Esophagus muscularis mucosa (tissue), 4 donors: ENCODE measurements at places on chromosomes 16 and 17.

DNA sequence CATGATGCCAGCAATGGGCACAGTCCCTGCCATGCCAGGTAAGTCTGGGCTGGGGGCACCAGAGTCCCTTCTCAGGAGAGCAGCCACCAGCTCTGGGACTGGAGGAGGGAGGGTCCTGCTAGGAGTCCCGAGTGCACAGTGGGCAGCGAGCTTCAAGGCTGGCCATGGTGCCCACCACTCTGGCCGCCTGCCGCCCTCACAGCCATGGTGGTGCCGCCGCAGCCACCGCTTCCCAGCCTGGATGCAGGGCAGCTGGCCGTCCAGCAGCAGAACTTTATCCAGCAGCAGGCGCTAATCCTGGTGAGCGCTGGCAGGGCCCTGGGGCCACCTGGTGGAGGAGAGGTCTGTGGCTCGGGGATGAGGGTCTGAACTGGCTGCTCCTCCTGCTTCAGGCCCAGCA lies 17.9 kb upstream of the SMIM5 start:
- DNase-seq, result no peak

- DNase-seq, result no peak
Observed at GRCh38 chr16:79004309-79004708, 596.2 kb downstream of the MAF start.

DNA sequence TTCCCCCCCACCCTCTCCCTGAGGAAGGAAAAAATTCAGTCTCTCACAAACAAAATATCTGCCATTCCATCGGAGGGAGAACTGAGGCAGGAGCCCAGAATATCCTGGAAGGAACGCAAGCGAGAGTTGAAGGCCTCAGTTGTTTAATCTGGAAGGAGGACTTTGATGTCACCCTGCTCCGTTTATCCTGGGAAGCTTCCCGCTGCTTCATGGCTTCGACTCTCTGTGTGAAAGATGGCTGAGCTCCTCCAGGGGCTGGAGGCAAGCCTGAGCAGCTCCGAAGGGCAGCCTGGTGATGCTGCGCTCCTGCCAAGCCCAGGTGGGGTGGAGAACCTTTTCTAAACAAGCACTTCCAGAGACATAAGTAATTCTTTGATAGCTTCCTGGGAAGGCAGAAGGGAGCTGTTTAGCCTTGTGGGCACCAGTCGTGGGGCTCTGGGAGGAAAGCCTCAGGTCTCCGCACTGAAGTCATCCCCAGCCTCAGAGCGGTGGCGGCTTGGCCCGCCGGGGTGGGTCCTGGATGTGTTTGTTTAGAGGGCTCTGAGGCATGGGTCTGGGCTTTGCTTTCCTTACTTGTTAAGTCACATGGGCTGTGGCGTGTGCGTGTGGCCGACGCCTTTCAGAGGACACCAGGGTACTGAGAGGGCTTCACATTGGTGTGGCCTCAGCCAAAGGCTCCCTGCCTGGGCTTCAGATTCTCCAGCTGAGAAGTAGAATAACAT lies 7.9 kb downstream of the NKD1 start:
- DNase-seq, result no peak

DNA sequence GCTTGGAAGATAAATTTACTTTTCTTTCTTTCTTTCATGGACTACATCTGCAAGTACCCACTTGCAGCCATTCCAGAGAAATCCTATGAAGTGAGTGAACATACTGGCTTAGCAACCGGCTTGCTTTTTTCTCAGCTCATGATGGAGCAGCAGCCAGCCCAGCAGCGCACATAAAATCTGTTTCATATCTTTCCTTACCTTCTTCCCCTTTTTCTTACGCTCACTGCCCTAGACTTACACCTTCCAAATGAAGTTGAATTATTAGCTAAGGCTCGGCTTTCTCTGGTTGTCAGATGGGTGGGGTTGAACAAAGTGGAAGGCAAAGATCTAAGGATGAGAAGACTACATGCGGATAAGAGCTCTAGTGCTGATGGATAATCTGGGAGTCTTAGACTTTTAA lies 13.9 kb upstream of the ABCA8 start:
- DNase-seq, result peak; percentile 45

DNA sequence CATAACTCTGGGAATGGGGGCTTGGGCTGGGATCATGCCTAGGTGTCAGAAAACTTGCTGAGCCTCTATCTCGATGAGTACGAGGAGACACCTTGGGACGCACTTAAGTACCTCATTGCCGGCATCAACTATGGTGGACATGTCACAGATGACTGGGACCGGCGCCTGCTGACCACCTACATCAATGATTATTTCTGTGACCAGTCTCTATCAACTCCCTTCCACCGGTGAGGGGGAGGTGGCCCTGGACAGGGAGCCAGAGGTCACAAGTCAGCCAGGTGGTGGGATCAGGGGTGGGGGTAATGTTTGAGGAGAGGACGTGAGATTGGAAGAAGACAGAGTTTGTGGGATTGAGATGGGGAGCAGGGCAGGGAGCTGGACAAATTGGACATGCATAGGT lies 3.4 kb upstream of the KDM6B start:
- DNase-seq, result no peak

GRCh38 chr16:30526137-30526822 lies at the start of gene ZNF768:
Gene ZNF768, minus strand, starts transcription at chr16:30526566. Its CDS starts 153 bp downstream, at chr16:30526413.
- no peak for DNase-seq

DNA sequence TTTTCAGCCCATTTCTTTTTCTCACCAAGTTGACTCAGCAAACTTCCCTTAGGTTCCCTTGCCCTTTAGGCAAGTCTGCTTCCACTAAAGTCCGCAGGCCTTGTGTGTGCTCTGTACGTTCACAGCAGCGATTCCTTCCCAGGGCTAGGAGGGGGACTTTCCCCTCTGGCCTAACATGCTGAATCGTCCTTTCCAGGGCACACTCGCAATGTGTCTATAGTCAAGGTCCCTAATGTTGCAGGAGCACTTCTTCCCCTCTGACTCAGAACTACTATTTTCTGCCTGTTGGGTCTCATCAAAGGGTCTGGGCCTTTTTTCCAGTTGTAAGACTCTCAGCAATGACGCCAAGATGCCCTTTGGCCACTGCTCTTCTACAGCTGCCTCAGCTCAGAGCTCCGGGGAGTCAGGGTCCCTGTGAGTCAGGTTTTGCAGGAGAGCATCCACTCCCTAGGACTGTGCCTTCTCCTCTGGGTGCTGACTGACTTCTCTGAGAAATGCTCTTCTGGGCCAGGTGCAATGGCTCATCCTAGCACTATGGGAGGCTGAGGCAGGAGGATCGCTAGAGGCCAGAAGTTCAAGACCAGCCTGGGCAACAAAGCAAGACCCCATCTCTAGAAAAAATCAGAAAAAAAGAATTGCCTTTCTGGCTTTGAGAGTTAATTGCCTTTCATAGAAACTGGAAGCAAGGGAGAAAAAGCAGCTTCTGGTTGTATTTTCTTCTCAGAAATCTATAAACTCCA lies 64.4 kb upstream of the TBX2 start:
- DNase-seq, result no peak

DNA sequence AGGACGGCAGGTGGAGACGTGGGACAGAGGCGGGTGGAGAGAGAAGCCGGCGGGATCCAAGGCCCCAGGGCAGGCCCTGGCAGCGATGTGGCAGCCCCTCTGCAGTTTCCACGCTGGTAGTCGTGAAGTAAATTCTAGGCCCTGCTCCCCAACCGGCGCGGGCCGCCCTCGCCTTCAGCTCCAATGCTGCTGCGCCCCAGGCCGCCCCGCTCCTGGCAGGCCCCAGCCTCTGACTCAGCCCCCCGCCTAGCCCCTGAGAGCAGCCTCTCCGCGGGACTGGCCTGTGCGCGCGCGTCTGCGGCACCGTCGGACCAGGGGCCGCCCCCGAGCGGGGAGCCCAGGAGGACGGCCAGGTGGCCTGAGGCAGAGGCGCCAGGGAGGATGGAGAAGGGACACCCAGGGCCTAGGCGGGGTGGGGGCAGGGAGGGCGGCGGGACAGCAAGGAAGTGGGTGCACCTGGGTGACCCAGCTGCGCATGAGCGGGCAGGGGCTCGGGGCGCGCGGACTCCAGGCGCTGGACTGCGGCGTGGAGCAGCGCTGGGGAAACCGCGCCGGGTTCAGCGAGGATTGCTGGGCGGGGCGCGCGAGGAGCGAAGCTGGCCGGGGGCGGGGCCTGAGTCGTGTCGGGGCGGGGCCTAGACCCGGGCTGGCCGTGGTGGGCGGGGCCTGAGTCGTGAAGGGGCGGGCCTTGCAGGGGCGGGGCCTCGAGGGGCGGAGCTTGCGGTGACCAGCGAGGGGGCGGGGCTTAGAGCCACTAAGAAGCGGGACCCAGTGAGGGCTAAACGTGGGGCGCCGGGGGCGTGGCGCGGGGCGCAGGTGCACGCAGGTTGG lies 29.6 kb downstream of the ZNF778 start:
- peak; percentile 97 for DNase-seq

DNA sequence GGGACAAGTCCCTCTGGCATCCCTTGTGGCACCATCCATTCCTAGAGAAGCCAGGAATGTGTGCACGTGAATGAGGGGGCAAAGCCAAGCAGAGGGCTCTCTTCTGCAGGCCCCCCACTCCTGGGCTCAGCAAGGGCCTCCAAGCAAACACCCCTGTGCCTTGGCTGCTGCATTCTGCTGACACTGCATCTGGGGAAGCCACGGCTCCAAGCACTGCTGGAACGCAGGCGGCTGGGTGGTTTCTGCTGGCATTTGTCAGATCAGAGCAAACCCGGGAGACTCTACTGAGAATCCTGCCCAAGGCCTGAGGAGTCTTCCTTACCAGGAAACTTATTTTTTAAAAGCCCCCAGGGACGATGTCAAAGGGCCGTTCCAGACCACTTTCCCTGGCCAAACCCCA lies 23.3 kb downstream of the ATP6V0D1 start:
- no peak for DNase-seq

DNA sequence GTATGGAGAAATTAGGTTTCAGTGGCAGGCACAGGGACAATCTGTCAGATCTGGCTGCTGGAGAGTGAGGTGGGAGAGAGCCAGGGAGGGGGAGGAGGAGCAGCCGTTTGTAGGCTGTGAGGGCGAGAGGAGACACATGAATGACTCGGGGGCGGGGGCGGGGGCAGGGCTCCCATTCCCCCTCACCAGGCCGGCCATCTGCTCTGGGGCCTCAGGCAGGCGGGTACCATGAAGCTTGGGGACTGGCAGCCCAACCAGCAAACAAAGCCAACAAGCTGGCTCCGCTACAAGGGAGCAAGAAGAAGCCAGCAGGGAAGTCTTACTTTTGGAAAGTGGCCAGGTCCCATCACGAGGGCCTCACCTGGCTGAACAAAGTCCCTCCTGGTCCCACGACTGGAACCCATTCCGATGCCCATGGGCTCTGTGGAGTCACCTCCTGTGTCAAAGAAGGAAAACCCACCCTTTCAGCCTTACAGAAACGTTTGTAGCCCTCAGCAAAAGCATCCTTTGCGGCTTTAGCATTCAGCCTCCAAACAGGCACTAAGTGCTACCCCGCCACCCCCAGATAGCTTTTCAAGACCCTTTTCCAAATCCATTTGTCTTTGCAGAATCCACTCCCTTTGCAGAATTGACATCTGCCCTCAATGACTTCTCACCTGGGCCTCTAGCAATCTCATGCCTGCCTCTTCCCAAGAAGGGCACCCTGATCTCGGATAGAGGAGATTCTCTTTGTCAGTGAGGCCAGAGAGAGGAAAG lies 9.2 kb upstream of the SSTR2 start:
- DNase-seq, result no peak

GRCh38 chr16:17936766-17937402 lies 399.7 kb downstream of the NPIPA8 start:
- no peak for DNase-seq

GRCh38 chr17:81911277-81911961 lies at the start of gene PCYT2:
Gene PCYT2, minus strand, starts transcription at chr17:81911399. Its CDS starts 44 bp downstream, at chr17:81911355.
- peak; percentile 97 for DNase-seq
